ENCODE measurements at places on chromosomes 4 and X. TPM values are rescaled to one million over a fixed set of nuclear protein-coding genes. Genes with fewer than 3 reads are reported as not detected.

DNA sequence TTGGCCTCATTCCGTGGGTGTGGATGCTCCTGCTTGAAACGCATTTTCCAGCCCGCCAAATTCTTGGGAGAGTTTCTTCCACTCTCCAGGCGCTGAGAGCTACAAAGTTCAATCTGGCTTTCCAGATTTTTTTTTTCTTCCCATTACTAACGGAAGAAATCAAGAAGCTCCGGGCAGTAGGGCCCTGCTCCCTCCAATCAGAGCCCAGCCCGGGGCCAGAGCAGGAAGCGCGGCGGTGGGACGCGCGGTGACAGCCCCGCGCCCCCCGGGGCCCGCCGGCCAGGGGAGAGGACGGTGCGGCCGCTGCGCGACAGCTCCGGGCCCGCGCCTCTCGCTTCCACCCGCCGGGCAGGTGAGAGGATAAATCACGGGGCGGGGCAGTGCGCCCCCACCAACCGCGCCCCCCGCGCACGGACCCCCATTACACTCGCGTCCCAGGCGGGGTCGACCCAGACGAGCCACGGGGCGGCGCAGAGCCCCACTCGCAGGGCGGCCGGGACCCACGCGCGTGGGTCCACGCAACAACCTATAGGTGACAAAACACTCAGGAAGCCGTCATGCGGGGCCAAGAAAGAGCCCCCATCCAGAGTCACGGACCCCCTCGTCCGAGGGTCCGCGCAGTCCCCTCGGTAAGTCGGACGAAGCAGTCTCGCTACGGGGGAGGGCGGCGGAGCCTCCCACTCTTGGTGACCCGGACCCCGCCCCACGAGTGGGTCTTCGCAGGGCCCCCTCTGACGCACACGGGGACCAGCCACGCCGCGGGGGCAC, 868 bp downstream of the AFAP1 start:
- peak; percentile 20 for DNase-seq

DNA sequence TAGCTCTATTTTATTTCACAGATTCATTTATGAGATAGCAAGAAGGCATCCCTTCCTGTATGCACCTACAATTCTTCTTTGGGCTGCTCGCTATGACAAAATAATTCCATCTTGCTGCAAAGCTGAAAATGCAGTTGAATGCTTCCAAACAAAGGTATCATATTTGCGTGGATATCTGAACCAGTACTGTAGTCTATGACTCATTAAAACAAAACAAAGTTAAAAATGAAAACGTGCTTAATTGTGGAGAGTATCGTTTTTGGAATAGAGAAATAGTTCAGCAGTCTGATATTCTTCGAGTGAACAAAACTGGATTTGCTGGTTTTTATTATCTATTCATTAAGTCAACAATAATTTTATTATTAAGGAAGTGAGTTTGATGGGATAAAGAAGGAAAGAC, 6.3 kb downstream of the AFP start:
- peak; percentile 30 for DNase-seq

- no peak for DNase-seq
Measured at GRCh38 chrX:136679531-136679930, 31.6 kb downstream of the CD40LG start.

- DNase-seq: no peak
Measured at GRCh38 chr4:8771666-8772065, 100.0 kb downstream of the HMX1 start.

DNA sequence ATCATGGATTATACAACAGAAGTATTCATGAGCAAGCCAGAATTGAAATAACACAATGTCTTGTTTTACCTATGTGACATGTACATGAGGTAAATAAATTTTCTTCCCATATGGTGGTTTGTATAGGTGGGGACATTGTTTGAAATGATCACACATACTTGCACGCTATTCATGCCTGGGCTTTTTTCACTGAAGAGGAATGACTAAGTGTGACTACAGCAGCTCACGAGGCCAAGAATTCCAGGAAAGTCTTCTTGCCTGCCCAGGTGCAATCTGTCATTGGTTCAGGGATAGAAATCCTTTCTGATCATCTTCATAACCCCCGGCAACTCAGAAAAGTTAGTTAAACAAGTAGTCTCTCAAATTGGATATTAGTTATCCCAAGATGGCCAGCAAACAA, 36.3 kb upstream of the AREG start:
- DNase-seq: peak; percentile 98

DNA sequence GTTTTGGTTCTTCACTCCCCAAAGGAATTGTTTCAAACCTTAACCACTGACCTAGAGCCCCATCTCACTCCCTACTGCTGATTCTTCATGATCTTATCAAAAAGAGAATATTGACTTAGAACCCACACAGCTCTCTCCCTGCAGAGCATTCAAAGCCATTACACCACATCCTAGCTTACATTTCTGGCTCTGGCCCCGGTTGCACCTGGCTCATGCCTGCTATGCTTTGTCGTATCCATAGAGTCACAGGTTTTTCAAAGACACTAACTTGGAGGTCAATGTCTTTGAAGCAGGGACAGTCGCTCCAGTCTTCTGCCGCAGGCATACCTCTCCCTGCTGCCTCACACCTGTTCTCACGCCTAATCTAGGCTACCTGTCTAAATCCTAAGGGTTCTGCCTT, 42.7 kb upstream of the FGFBP2 start:
- no peak for DNase-seq

- DNase-seq: no peak
Measured at GRCh38 chr4:105417624-105418023, 56.2 kb downstream of the PPA2 start.

GRCh38 chr4:110484767-110485166, 8.8 kb downstream of the ENPEP start:
- peak; percentile 69 for DNase-seq

DNA sequence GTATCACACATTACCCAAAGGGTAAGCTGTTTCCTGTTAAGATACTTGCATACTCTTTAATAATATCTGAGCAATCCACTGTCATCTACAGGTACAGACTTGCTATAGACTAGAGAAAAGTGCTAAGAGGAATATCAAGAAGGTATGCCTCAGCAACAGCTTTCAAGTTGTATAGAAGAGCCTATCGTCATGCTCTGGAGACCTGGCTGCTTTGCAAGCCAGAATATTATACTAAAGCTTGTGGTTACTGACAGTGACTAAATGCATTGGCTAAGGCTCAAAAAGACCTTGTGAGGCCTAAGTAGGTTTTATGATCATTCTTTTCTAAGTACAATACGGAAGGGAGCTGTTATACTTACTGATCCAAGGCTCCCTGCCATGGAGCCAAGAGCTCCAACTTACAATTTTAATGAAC, 11.3 kb downstream of the LAMP2 start:
- peak; percentile 96 for DNase-seq

DNA sequence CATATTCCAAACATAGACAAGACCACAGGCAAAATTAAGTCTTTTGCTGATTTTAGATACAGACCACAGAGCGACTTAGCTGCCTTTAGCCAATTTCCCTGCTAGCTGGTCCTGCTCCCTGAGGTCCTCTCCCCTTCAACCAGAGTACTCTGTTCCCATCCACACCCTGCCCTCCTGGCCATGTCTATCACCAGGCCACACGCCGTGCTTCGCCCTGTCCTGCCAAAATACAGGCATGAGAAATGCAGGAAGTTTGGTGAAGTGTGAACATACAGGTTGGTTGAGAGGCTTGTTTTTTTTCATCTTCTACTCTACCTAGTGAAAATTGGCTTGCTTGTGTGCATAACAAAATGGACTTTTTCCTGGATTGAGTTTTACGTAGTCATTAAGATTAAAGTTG, 226.2 kb upstream of the TENM3 start:
- DNase-seq: no peak

GRCh38 chr4:48991357-48991756, 5.3 kb downstream of the CWH43 start:
- DNase-seq: peak; percentile 55

DNA sequence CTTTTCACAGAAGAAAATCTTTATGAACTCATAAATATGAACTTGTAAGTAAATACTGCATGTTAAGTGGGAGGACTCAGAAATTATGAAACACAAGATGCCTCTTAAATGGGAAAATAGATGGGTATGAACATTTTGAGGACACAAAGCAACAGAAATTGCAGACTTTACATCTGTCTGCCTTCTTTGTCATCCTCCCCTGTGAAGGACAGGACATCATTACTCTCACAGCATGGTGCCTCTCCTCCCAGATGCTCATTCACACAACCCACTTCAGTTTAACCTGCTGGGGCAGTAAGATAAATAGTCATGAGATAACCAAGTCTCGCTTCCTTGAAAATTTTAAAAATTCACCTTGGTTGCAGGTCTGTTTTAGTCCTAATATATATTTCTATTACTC, 144.5 kb downstream of the APBB2 start:
- no peak for DNase-seq

- no peak for DNase-seq
Measured at GRCh38 chr4:142191901-142192300, 555.5 kb downstream of the IL15 start.

GRCh38 chr4:95018785-95019184, 261.0 kb downstream of the BMPR1B start:
- DNase-seq: no peak

- no peak for DNase-seq
Measured at GRCh38 chr4:139828966-139829664, 163.5 kb downstream of the MGST2 start.

VSIG4 gene
- total RNA-seq: not detected

HSFX1 gene
- total RNA-seq: 0.53 TPM

ZNF185 gene
- total RNA-seq: 93.5 TPM

Measured in bronchial epithelial cell (primary cell).